ENCODE measurements at places on chromosomes 2 and 18. TPM values are rescaled to one million over a fixed set of nuclear protein-coding genes. Genes with fewer than 3 reads are reported as not detected.

Gene ATG16L1
- total RNA-seq: 33.8 TPM

Gene TSPYL6
- not detected for total RNA-seq

Gene PSMD14
- 63.3 TPM for total RNA-seq

Gene OXER1
- total RNA-seq: under 0.01 TPM

Gene KCNJ13
- total RNA-seq: not detected
